ENCODE measurements at places on chromosomes 16 and 17.

DNA sequence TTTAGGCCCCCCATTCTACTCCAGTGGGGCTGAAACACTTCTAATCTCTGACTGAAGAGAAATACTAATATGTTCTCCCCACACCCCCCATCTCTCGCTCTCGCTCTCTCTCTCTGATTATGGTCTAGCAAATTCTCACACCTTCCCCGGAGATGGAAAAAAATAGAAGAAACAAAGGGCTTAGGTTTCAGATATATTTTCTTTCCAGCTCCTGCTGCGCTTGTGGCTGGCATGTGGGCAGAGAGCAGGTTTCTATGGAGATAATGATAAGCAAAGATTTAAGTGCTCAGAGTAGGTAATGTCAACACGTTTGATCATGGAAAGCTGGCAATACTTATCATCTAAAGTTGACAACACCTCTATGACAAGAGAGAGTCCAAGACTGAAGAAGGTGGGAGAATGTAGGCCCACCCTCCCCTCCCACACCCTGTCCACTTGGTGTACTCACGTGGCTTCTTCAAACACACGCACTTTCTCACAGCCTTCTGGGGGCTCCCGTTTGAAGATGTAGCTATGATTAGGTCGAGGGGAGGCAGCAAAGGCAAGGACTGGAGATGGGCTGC, 8.0 kb upstream of the SLC35B1 start:
- no peak for DNase-seq

DNA sequence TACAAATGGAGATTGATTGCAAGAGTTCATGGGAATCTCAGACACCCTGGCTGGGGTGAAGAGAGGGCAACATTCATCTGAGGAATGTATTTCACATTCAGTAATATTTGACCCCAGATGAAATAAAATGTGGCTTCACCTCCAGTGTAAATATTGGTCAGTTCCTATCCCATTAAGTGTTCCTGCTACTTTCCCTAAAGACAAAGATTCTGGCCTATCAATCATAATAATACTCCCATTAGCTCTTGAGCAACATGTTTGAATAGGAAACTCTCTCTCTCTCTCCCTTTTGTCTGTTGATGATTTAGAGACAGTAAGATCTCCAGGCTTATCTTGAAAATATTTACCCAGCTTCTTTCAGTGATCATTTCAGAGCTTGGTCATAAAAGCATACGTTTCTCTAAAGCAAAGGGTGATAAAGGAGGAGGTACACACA, 70.1 kb downstream of the KCNJ2 start:
- no peak for DNase-seq

DNA sequence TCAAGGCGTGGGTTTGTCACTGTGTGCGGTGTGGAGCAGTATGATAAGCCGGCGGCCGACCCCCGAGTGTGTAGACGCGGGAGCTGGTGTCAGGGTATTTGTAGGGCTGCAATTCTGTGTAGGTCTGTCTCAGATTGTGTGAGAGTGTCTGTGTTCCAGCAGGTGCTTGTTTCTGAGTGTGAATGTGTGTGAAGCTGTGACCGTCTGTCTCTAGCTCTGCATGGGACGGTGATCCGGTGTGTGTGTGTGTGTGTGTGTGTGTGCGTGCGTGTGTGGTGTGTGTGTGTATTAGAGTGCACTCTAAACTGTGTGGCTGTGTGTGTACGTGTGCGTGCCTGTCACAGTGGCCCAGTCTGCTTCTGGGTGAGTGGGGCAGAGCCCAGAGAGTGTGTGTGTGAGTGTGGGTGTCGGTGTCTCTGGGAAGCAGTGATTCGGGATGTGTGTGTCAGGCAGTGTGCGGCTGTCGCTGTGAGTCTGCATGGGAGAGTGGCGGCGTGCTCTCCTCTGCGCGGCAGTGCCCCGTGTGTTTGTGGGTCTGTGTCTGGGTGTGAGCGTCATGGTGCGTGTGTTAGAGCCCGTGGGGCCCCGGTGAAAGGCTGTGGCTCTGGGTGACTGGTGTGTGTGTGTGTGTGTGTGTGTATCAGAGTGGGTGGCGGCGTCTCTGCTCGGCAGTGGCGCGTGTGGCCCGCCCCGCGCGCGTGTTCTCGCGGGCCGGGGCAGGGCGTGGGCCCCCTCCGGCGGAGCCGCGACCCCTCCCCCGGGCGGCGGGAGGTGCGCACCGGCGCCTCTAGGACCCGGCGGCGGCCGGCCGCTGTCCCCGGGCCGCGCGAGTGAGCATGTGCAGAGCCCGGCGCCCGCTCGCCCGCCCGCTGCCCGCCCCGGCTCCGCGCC, at the start of gene WSCD1:
Gene WSCD1 (plus strand): TSS at position 841 of the 891 bp plus-strand sequence. CDS start 10,280 bp downstream, outside the sequence.
- DNase-seq = no peak

- no peak for DNase-seq
Measured at GRCh38 chr16:73189136-73189535, 141.2 kb upstream of the ZFHX3 start.

All from activated CD8-positive, alpha-beta memory T cell treated with anti-CD3 and anti-CD28 coated beads for 1 hour (primary cell).